ENCODE measurements at places on chromosomes 7 and 10.

- no peak for DNase-seq
Measured at GRCh38 chr7:12178317-12178716, 32.8 kb upstream of the TMEM106B start.

DNA sequence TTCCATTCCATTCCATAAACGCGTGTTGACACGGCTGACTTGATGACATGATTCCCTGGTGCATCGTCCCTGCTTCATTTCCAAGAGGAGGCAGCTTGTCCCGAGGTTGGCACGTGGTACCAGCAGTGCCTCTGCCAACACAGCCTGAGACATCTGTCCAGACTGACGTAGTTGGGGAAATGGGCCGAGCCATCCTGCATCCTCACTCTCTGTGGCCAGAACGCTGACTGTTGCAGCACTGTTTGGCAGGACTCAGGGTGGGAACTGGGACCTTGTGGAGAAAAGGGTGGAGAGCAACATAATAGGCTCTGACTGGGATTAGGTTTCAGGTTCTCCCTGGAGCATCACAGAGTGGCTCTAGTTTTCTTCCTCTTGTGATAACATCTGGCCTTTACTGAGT lies 118.6 kb upstream of the BTBD16 start:
- no peak for DNase-seq

DNA sequence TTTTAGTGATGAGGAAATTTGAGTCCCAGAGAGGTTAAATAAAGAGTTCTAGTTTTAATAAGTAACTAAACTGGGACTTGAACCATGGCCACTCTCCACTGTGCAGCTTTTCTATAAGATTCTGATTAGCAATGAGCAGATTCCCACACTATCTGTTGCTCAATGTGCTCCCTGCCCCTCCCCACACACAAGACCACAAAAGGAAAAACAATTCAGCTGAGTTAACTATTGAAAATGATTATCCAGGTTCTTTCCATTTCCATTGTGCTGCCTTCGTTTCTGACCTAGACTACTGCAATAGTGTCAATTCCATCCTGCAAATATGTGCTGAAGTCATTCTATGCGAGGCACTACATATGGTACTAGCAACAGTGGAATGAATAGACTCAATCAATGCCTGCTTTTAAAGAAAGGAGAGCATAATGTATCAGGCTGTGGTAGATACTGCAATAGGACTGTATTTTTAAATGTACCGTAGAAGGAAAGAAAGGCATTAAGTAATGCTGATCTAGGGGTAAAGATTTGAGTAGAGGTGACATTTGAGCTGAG lies 97.0 kb downstream of the SEMA3C start:
- no peak for DNase-seq

GRCh38 chr7:50954716-50955115 lies 172.0 kb upstream of the GRB10 start:
- DNase-seq: no peak

- DNase-seq: no peak
Measured at GRCh38 chr7:14837216-14837615, 65.3 kb downstream of the DGKB start.

All from RPMI8226 (cell line).